Fibroblast of skin of right biceps (primary cell): ENCODE measurements at places on chromosomes 3 and 15.
A peak's percentile ranks its signal among the peaks of the same experiment; 100 is the strongest.

DNA sequence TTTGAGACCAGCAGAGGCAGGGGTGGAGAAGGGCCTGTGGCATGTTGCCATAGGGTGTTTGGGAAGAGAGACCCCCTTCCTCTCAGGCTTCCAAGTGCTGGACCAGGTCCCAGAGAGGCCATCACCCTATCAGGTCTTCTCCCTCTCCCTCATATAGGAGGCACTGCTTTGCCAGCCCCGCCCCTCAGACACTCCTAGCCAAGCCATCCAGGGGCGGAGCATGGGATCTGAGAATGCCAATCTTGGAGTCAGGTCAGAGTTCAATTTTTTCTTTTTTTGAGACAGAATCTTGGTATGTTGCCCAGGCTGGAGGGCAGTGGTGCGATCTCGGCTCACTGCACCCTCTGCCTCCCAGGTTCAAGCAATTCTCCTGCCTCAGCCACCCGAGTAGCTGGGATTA is 32.7 kb downstream of the CRABP1 start:
- no peak for DNase-seq

DNA sequence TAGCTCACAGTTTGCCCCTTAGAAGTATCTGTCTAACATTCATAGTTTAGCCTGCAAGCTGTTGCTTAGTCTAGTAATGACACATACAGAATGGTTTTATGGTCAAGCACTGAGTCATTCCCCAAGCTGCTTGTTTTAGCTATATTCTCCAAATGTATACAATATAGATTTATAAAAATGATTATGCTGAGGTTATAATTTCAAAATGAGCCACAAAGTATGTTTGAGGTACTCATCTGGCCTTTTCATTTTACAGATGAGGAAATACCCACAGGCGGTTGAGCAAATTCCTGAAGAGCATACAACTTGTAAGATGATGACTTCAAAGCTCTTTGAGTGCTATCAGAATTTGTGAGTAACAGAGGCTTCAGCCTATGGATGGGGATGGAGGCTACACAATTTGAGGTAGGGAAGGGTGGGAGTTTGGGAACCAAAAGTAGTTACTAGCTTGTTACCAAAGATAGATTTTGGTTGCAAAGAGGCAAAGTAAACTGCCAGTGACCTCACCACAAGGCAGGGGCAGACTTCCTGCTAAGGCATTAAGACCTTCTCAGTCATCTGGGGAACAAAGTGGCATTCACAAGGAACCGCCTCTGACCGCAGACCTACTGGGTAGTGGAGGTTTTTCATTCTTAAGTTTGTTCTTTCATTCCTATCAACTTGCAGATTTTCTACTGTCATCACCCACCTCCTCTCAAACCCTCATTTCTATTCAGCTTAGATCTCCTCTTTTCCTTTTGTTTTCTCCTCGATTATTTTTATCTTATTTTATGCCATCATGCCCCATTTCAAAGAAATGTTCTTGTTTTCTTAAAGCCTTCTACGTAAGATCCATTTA is 257.2 kb upstream of the NECTIN3 start:
- peak; percentile 94 for DNase-seq

- no peak for DNase-seq
Observed at GRCh38 chr3:171752329-171752728, 58.0 kb downstream of the PLD1 start.

DNA sequence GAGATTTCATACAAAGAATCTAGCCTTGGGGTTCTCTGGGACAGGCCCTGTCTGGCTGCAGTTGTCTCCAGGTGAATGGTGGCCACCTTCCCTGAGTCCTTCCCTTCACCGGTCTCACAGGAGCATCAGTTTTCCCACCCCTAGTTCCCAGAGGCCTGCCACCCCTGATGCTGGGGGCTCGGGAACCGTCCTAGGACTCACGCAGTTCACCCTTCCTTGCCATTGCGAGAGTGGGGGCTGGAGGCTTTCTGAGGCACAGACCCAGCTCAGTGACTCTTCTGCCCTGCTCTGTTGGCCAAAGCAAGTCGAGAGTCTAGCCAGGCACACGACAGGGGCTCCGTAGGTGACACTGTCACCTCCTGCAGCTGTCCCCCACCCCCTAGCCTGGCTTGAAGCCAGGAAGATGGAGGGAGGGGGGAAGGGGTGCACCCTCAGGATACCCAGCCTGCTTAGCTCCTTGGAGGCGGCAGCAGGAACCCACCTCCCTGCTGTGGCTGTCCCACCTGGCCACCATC is 130.3 kb downstream of the NUP210 start:
- no peak for DNase-seq

- no peak for DNase-seq
Observed at GRCh38 chr3:13582366-13583250, 33.7 kb downstream of the FBLN2 start.
